ENCODE measurements at places on chromosomes 3 and 15. TPM values are rescaled to one million over a fixed set of nuclear protein-coding genes. Genes with fewer than 3 reads are reported as not detected.

DNA sequence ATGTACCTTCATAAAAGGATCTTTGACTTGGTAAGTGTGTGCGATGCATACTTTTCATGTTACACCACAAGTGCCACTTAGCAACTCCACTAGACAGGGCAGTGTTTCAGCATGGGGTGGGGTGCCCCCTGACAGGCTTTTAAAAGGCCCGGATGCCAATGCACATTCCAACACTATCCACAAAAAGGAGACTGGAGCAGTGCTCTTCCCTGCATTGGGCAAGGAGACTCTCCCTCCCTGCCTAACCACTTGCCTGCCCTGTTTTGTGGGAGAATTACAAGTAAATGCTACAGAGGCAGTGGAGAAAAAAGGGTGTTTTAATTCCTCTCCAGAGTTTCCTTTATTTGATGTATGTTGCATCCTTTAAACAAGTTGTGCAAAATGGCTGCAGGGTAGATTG lies 1.7 kb upstream of the RARB start:
- peak; percentile 49 for ATAC-seq

DNA sequence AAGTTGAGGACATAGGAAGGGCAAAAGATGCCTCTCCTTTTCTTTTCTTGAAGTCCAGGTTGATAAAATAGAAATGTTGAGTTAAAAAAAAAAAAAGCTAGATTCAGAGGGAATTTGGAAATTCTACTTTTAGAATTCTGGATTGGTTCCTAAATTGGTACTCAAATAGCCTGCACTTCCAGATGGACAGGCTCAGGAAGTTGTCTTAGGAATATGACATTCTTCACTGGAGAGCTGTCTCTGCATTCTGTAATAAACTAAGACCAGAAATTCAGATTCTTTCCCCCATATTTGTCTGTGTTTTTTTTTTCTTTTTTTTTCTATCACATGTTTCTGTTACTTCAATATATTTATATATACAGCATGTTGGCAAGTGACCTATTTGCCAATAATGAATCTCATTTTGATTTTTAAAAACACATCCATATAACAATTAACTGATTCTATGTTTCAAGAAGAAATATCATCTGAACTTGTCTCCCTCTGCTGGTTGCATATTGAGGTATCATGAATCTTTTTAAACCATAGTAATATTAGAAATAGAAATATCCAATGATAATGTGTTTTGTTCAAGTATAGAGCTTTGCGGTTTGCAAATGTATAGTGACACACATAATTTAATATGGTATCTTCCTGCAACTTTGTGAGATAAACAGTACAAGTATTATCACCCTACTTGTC lies 8.5 kb upstream of the LSAMP start:
- no peak for ATAC-seq

GRCh38 chr3:156489462-156489911 lies 65.4 kb downstream of the SSR3 start:
- ATAC-seq = no peak

DNA sequence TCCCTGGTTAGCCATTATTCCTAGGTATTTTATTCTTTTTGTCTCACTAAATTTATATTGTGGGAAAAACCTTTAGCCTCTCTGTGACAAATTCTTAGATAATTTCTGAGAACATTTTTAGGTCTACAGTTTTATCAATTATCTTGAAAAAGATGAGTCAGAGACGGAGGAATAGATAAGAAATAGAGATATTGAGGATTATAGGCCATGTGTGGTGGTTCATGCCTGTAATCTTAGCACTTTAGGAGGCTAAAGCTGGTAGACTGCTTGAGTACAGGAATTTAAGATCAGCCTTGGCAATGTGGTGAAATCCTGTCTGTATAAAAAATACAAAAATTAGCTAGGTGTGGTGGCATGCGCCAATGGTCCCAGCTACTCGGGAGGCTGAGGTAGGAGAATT lies 960.2 kb downstream of the SQOR start:
- ATAC-seq = no peak

GRCh38 chr15:70182858-70183695 lies 85.4 kb upstream of the TLE3 start:
- no peak for ATAC-seq

DNA sequence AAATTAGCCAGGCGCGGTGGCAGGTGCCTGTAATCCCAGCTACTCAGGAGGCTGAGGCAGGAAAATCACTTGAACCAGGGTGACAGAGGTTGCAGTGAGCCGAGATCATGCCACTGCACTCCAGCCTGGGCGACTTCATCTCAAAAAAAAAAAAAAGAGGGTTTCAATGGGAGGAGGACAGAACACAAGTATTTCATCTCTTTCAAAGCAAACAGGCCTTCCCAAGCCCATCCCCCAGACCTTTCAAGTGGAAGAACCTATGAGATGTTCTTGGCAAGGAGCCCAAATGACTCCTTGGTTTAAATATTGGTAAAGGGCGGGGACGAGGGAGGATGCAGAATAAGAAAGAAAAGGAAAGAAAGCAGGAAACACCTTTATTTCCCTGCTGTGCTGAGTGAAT lies 62.2 kb upstream of the MCF2L2 start:
- peak; percentile 25 for ATAC-seq

DNA sequence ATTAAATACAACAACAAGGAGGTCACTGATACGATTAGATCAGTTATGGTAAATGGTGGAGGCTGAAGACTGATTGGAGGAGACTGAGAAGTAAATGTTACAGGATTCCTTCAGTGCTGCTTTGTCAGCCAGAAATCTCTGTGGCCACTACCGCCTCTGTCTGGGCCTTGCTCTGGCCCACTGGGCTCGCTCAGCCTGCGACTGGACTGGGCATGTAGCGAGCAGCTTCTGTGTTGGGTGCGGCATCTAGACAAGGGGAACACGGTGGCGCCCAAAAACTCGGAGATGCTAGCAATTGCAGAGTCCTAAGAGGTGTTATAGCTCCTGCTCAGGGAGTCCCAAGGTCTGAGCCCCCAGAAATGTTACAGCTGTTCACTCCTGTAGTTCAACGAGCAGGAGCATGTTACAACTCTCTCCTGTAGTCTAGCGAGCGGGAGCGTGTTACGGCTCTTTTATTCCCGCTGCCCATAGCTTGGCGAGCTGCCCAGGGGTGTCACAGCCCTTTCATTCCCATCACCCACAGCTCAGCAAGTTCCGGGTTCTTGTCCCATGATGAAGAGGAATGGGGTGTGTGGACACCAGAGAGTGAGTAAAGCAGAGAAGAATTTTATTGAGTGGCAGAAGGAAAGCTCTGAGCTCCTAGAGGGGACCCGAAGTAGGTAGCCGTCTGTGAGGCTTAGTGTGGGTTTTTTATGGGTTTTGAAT lies 24.7 kb downstream of the SLC15A2 start:
- ATAC-seq = no peak

GRCh38 chr3:4644951-4645350 lies 151.8 kb downstream of the ITPR1 start:
- no peak for ATAC-seq

DNA sequence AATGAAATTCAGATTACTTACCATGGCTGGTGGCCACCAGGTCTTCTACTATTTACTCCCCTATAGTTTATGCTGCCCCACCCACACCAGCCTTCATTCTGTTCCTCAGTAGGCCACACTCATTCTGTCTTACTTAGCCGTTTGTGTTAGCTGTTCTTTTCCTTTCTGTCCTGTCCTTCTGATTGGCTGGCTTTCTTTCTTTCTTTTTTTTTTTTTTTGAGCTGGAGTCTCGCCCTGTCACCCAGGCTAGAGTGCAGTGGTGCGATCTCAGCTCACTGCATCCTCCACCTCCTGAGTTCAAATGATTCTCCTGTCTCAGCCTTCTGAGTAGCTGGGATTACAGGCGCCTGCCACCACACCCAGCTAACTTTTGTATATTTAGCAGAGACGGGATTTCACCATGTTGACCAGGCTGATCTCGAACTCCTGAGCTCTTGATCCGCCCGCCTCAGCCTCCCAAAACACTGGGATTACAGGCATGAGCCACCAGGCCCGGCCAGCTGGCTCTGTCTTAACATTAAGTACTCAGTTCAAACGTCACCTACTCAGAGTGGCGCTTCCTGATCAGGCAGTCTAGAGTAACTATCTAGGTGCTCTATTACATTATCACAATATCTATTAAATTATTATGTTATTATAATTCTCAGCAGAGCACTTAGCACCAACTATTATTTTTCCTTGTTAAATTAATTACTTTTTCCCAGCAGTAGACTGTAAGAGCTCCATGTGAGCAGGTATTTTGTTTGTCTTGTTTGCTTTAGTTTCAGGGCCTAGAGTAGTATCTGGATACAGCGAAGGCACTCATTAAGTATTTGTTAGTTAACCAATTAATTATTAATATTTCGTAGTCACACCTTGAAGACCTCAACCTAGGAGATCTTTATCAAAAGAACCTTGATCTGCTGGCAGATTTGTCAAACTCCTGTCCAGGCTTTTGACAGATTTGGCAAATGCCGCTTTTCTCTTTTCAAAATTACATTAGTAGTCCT lies 6.4 kb downstream of the CMSS1 start:
- peak; percentile 25 for ATAC-seq

DNA sequence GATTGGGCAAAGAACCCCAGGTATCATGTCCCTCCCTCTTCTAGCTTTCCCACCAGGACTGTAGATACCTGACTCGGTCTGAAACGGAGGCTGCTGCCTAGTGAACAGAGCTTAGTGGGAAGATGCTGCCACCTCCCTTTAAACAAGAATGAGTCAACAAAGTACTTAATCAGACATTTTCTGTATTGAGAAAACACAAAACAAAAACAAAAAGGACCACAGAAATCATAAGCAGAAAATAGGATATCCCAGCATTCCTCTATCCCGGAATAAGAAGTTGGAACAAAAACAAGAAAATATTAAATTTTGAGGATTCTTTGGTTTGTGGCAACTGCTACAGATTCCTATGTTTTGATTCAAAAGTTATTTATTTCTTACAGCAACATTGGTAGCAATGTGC lies 51.7 kb upstream of the COL8A1 start:
- no peak for ATAC-seq

- no peak for ATAC-seq
Measured at GRCh38 chr3:155326901-155327300, 33.4 kb upstream of the STRIT1 start.

DNA sequence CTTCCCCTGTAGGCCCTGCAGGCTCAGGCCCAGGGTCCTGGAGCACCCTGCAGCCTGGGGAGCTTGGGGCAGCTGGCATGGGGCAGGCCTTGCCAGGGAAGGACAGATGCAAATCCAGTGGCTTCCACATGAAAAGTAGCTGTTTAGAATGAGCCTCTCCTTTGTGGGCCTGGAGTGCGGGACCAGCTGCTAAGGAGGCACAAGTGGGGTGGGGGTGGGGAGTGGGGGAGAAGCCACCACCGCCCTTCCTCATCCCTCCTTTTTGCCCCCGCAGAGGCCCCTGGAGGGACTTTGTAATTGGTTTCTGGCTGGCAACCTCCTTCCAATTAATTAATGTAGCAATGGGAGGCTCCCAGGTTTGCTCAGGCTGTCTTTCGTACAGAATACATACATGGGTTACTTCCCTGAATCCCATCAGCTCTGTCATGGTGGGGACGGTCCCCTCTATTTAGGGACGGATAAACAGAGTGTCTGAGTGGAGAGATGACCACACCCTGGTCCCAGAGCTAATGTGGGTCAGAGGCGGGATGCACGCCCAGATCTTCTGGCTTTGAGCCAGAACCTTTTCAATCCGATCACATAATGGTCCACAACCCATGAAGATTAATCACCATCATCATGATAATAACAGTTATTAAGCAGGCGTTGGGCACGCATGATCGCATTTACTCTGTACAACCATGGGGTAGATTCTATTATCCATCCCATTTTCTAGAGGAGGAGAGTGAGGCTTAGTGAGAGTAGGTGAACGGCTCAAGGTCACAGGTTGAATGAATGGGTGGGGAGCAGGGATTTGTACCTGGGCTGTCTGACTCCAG lies 6.2 kb downstream of the CORO2B start:
- ATAC-seq = peak; percentile 32

DNA sequence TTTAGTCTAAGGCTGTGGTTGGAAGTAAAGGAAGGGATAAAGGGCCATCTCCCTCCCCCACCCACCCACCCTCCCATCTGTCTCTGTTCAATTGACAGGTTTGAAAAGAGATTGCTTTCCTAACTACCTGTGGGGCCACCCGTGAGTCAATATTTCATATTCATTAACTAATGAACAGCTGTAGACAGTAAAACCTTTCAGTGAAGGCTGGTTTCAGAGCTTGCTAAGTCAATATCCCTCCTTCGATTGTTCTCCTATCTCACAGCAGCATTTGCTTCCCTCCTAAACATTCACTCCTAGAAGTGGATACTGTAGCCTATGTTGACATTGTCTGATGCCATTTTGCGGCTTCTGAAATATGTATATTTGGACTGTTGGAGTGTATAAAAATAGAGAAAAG lies 85.9 kb upstream of the SYNPR start:
- ATAC-seq = no peak

GRCh38 chr15:73838831-73839426 lies 34.4 kb upstream of the TBC1D21 start:
- peak; percentile 78 for ATAC-seq

DNA sequence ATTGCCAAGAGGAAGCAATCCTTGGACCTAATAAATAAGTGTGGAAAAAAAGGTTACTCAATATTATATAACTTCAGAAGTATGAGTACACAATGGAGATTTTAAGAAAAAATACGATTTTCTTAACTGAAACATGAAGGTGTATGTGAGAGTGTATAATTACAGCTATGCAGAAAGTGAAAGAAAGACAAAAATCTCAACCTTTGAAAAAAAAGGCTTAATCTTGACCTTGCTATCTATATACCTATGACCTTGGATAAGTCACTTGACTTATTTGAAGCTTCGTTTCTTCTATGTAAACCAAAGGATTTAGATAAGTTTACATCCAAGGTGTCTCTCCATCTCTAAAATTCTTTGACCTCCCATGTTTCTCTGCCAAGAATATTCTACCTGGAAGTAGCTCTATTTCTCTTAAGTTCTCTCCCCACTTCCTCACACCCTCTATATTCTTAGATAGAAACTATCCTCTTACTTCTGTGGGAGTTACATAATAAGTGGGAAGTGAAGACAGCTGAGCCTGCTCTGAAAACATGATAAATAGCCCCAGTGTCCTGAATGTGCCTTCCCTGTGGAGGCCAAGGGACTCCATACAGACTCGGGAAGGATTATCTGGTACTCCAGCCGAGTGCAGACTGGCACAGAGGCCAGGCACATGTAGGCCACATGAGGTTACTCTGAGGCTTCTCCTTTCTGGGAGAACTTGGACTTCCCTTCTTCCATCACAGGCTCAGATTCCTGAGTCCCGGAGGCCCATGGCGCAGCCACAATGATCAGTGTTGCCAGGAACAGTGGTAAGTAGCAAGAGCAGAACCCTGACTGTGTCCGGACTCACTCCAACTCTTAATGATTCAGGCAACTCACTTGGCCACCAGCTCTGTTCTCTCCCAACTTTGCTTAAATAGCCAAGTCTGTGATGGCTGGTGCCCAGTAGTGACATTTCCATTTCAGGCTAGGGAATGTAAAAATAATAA lies 166.8 kb upstream of the COL8A1 start:
- ATAC-seq = no peak

Gene IREB2
- 27.5 TPM for total RNA-seq

Gene LDHAL6B
- total RNA-seq = 1.0 TPM

Gene ZNF80
- total RNA-seq = not detected

Gene NCBP2
- total RNA-seq = 99.1 TPM

Gene FES
- total RNA-seq = 0.78 TPM

Gene KLF15
- total RNA-seq = 5.8 TPM

Gene IMPG2
- 0.78 TPM for total RNA-seq

Gene RPL4
- 4,456 TPM for total RNA-seq

Gene ADGRG7
- total RNA-seq = not detected

Gene CAMK2N2
- 14.4 TPM for total RNA-seq

Gene FAM107A
- 1.1 TPM for total RNA-seq

Gene LAMB2
- total RNA-seq = 32.6 TPM

Gene WDR93
- 0.13 TPM for total RNA-seq
